ENCODE measurements at places on chromosomes 12 and 14.

- no peak for DNase-seq
Observed at GRCh38 chr14:67413806-67414769, 2.1 kb upstream of the PLEK2 start.

- no peak for DNase-seq
Observed at GRCh38 chr12:5260086-5260485, 171.8 kb upstream of the NTF3 start.

GRCh38 chr14:35337269-35338255 lies 45.4 kb downstream of the PSMA6 start:
- no peak for DNase-seq

GRCh38 chr14:93759719-93760307 lies 28.5 kb downstream of the PRIMA1 start:
- DNase-seq = no peak

DNA sequence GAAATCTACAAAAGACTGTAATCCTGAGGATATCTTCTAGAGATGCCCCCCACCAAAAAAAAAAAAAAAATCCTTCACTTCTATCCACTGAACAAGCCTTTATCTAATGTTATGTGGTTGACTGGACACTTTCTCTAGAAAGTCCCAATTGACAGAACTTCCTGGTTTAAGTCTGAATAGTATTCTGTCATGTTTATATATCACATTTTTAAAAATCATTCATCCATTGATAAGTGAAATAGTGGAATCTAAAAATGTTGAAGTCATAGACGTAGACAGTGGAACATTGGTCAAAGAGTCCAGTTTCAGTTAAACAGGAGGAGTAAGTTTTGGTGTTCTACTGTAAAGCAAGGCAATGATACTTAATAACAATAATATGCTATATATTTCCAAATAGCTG lies 297.0 kb downstream of the SSPN start:
- DNase-seq = no peak

DNA sequence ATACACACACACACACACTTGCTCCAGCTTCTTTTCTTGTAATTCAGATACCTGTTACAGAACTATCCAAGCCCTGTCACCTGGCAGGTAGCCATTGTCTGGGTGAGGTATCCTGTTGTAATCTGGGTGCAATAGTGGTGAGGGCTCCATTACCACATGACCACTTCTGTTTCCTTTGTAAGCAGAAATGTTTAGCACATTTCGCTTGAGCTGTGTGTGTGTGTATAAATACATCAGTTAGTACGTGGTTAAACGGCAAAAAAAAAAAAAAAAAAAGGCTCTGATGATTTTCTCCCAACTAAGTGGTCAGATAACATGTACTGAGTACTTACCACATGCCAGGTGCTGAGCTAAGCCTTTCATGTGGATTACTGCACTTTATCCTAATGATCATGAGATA lies 129.3 kb upstream of the SSTR1 start:
- DNase-seq = no peak

- DNase-seq = peak; percentile 59
Observed at GRCh38 chr14:91417120-91417982, at the start of gene CCDC88C. Gene CCDC88C (minus strand): TSS chr14:91417820. CDS start chr14:91417690, 130 bp downstream.

Measured in GM12892 (cell line).